ENCODE measurements at places on chromosomes 13 and 19. TPM values are rescaled to one million over a fixed set of nuclear protein-coding genes. Genes with fewer than 3 reads are reported as not detected.

GRCh38 chr19:15304140-15304705 is 28.1 kb downstream of the BRD4 start:
- no peak for DNase-seq

DNA sequence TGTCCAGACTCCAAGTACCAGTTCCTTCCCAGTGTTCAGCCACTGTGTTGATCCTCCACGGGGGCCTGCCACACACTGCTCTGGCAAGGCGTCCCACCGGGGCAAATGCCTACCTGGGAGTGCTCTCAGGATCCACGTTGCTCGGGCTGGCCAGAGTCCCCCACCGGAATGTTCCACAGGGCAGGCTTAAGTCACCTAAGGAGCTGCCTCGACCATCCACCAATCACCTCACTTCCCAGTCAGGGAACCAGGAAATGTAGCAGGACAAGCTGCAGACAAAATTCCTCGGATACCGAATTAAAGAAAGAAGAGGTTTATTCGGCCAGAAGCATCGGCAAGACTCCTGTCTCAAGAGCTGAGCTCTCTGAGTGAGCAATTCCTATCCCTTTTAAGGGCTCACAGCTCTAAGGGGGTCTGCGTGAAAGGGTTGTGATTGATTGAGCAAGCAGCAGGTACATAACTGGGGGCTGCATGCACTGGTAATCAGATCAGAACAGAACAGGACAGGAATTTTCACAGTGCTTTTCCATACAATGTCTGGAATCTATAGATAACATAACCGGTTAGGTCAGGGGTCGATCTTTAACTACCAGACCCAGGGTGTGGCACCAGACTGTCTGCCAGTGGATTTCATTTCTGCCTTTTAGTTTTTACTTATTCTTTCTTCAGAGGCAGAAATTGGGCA is 56.9 kb upstream of the EDNRB start:
- no peak for DNase-seq

DNA sequence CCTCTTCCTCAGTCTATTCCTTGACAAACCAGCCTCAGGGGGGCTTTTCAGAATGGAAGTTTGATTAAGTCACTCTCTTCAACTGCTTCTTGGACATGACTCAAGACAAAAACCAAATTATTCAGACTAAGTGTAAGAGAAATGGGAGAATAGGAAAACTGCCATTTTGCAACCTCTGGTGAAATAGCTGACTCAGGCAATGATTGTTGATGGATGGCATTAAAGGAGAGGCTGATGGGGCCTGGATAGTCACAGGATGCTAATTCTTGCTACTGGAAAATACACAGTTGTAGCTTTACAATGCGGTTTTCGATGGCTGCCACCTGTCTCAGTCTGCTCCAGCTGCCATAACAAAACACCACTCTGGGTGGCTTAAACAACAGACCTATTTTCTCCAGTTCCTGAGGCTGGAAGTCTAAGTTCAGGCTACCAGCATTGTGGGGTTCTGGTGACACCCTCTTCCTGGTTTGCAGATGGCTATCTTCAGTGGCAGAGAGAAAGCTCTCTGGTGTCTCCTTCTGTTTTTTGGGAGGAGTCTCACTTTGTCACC is 6.1 kb downstream of the NOSIP start:
- DNase-seq, result no peak

GRCh38 chr13:94761407-94761806 is 49.1 kb upstream of the SOX21 start:
- DNase-seq, result no peak

RGL3 gene
- 5.8 TPM for total RNA-seq
